ENCODE measurements at places on chromosomes 2 and 18.

DNA sequence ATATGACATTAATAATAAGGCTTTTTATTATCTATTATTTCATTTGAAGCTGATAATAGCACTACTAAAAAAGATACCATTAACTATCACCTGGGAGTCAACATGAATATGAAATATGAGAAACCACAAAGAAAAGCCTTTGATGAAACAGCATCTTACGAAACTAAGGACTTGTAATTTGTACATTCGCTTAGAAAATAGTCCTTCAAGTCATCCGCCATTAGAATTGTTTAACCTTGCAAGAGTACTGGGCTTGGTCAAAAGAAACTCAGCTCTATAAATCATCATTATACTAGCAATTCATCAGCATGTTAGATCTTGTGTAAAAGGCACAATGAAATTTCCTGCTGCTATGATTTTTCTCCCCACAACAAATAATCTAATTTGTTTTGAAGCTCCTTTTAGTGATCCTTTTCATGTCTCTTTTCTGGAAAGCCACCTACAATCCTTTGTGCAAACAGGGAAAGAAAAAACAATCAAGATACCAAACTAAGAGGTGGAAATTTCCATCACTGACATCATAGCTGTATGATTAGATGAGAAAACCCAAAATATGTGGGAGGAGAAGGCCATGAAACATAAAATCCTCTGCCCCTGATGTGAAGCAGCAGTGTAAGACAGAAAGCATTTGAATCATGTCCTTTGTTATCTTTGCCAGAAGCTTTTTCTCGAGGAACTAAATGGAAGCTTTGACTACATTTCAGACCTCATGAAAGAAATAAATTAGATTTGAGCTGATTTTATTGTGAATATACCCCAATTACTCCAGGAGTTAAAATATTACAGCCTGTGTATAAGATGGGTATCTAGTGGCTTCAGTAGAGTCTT is 31.2 kb downstream of the SCN9A start:
- no peak for DNase-seq

GRCh38 chr18:57768537-57769326 is 34.4 kb downstream of the ATP8B1 start:
- DNase-seq, result no peak

- DNase-seq, result no peak
Observed at GRCh38 chr2:101949304-101949703, 42.5 kb upstream of the IL1R2 start.

GRCh38 chr2:110755491-110756078 is 23.2 kb downstream of the ACOXL start:
- no peak for DNase-seq

DNA sequence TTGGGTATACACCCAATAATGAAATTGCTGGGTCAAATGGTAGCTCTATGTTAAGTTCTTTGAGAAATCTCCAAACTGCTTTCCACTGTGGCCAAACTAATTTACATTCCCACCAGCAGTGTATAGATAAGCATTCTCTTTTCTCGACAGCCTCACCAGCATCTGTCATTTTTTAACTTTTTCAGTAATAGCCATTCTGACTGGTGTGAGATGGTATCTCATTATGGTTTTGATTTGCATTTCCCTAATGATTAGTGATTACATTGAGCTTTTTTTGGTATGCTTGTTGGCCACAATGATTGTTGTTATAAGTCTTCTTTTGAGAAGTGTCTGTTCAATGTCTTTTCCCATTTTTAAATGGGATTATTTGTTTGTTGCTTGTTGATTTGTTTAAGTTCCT is 50.4 kb upstream of the EPAS1 start:
- no peak for DNase-seq

DNA sequence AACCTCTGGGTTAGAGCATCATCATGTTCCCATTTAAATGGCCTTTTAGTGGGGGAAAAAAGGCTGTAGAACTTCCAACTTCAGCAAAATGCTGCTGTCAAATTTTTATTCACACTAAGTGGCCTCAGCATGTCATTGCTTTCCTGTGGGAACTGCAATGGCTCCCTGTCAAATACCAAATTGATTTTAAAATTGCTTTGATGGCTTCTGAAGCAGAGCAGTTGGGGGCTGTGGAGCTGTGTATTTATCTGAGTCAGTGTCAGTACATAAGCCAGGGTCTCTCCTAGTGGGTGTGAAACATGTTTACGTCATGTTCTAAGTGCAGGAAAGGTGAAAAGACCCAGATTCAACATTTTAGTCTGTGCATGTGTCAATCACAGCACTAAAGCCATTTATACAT is 171.3 kb downstream of the CDH19 start:
- DNase-seq, result no peak

DNA sequence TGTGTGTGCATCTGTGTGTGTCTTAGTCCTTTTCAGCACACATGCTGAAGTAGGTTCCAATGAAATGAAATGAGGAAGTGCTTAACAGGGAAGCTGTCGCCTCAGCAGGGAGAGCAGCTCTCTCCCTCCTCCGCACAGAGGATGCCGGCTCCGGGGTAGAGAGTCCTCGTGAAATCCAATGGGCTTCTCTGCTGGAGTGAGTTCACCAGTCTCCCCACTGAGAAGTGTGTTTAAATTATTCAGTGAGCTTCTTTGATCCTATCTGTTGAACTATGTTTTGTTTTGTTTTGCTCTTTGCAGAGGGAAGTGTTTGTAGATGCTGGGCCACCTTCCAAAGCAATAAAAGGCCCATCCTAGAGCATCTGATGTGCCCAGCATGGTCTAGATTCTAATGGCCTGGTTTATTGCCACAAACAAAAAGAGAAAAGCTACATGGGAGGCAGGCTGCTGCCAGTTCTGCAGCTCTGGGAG is 6.7 kb downstream of the PPP1R7 start:
- no peak for DNase-seq

GRCh38 chr2:40451918-40452605 is at the start of gene SLC8A1:
TSS of gene SLC8A1 (minus strand) at chr2:40452090.
- DNase-seq, result no peak

Data from stimulated activated CD4-positive, alpha-beta T cell treated with anti-CD3 and anti-CD28 coated beads, Interleukin-4, amount 100 ng/mL, for 1 hour (primary cell).